NCI-H2171 (cell line): ENCODE measurements at places on chromosomes 12 and 14.

- DNase-seq = peak; percentile 53
These were observed 80.4 kb upstream of the GPR68 start for GRCh38 chr14:91324606-91325575.

DNA sequence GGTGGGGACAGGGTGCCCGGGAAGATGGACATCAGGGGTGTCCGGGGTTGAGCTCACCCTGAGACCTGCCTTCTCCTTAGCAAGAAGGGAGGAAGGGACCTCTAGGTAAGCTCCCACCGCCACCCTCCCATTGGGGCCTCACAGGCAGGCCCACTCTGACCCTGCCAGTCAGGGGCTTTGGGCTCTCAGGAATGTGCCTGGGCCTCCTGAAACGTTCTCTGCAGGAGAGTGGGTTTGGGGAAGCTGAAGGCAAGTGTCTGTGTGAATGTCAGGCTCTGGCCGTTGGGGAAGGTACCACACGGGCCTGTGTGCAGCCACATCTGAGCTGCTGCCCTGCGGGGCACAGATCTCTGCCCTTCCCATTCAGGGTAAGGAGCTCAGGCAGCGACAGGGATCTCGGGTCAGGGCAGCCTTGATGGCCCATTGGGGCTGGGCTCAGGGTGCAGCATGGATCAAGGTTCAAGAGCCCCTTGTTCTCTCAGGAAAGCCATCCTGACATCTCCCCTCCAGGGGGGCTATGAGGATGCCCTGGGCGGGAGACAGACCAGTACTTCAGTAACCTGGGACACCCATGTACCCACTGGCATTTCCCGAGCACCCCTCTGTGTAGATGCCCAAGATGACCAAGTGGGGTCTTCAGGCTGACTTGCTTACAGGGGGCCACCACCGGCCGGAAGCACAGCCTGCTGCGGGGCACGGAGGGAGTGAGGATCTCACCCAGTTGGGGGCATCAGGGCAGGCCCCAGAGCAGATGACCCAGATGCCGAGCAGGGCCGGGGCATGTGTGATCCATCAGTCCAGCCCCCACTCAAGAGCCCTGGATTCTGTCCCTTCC, 29.7 kb downstream of the FAM222A start:
- DNase-seq = no peak

DNA sequence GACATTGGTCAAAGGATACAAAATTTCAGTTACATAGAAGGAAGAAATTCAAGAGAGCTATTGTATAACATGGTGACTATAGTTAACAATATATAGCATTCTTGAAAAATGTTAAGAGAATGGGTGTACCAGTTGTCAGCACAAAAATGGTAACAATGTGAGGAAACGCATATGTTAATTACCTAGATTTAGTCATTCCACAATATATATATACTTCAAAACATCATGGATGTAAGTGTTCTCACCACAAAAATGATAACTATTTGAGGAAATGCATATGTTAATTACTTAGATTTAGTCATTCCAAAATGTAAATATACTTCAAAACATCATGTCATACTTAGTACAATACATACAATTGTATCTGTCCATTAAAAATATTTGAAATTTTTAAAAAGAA, 540.4 kb upstream of the MGAT4C start:
- DNase-seq = no peak

DNA sequence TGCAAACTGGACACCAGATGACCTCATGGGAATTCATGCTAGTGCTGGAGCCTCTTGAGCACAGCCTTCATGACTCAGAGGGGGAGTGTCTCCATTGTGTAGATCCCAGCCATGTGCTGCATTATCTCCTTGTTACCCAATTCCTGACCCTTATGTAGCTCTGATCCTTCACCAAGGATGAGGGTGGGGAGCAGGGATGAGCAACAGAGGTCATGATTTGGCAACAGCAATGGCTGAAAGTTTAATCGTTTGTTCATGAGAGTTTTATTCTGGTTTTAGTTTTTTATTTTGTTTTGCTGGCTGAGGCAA, 9.5 kb upstream of the BDKRB1 start:
- peak; percentile 83 for DNase-seq

DNA sequence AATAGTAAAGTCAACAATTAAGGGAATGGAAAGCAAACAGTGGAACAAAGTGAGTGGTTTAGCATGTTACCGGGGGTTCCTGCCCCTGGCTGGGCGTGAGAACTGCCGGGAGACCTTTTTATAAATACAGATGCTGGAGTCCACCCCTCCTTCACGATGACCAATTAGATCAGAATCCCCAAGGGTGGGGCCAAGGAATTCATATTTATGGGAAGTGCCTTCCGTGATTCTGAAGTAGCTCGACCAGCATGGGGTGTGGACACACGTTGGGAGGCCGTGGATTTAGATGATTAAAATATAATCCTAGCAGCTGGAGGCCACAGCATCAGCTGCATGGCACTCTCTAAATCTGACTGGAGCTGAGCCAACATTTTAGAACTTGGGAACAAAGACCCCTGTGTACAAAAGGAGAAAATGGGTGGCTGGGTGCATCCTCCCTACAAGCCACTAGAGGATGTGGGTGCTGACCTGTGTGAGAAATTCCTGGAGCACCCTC, 87.9 kb downstream of the SRRM4 start:
- no peak for DNase-seq

DNA sequence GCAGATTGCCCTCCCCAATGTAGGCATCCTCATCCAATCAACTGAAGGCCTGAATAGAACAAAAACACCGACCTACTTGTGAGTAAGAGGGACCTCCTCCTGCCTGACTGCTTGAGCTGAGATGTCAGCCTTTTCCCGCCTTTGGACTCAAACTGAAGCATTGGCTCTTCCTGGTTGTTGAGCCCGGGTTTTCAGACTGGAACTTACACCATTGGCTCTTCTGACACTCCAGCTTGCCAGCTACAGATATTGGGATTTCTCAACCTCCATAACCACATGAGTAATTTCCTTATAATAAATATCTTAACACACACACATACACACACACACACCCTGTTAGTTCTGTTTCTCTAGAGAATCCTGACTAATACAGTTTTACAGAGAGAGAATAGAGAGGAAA, 173.4 kb upstream of the NTF3 start:
- no peak for DNase-seq

- no peak for DNase-seq
These were observed 26.4 kb downstream of the FAM222A start for GRCh38 chr12:109739747-109740693.

DNA sequence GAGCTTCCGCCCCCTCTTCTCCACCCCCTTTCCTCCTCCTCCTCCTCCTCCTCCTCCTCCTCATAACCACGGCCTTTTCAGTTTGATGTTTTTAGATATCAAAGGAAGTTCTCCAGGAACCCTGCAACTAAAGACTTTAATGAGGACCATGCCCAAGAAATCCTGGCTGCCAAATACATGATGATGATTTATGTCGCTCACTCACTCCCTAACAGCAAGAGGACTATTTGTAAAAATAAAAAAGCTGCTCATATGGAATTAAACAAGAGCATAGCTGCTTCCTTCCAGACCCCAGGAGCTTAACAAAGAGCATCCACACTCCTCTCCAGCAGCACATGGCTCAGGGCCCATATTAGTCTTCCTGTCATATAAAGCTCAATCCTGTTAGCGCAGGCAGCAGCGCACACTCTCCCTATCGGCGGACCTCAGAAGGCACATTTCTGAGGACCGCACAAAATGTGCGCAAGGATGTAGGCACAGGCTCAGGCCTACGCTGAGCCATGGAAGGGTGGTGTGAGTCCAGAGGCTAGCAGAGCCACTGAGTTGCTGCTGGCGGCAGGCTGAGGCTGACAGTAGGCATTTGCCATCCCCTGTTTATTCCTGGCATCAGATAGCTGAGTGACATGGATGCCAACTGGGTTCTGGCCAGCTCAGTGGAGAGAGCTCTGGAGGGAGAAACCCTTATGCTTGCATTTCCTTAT, 232.8 kb downstream of the MSRB3 start:
- no peak for DNase-seq

DNA sequence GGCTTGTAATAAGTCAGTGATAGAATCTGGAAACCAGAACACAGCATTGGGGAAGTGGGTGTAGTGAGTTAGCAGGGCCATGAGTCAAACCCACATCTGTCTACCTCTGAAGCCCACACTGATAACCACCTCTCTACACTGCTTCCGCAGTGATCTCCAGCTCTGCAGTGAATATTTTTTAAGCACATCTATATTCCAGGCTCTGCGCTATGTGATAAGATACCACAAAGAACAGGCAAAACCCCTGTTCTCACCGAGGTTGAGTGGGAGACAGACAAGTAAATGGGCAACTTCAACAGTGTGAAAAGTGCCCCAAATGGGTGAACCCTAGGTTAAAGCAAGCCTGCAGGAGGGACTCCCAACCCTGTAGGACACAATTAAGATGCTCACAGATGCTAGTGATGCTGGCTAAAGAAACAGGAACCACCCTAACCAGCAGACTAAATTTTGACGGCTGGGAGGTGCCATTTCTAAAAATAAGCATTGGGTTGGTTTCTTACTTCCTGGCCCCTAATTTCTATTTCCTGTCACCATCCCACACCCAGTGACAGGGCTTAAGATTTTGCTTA, 375.0 kb downstream of the DPF3 start:
- no peak for DNase-seq

DNA sequence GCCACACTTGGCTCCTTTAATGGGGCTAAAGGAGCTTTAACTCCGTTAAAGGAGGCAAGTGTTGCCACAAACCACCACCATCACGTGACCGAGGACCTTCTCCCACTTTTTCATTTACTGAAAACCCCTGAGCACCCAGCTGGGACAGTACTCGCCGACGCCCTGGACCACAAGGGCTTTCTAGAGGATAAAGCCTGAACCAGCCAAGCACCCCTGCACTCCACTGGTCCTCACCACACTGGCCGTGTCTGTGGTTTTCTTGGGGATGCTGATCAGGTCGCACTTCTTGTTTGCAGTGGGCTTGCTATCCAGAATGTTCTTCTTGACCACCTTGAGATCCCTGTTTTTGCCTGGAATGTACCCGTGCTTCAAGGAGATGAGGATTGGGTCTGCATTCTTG, 14.7 kb upstream of the SELPLG start:
- DNase-seq = no peak

GRCh38 chr12:1488908-1489381, 105.4 kb downstream of the FBXL14 start:
- no peak for DNase-seq

GRCh38 chr14:25055992-25056687, 6.2 kb upstream of the STXBP6 start:
- no peak for DNase-seq

DNA sequence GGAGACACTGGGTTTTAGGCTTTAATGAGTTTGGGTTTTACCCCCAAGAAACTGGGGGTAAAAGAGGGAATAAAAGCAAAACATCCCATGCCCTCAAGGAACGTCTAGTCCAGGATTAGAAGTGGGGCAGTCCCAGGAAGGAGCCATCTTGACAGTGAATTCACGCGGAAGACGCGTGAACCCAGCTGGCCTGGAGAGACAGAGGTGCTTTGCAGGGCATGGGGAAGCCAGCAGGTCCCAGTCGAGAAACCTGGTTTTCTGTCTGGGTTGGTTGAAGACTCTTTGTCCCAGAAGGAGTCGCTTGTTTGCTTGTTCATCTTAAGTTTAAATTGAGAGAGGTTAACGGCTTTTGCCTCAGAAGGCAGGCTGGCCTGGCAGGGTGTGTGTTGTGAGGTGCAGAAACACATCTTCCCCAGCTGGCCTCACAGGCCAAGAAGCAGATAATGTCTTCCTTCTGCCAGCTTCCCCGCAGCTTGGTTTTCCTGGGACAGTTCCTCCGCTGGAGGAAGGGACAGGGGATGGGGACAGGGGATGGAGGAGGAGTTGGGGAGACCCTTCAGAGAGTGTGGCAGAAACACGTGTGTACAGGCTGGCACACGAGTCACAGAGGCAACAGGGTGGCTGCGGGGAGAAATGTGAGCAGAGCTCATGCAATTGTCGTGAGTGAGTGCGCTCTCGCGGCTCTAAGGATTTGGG, 18.5 kb upstream of the CD9 start:
- DNase-seq = peak; percentile 29

DNA sequence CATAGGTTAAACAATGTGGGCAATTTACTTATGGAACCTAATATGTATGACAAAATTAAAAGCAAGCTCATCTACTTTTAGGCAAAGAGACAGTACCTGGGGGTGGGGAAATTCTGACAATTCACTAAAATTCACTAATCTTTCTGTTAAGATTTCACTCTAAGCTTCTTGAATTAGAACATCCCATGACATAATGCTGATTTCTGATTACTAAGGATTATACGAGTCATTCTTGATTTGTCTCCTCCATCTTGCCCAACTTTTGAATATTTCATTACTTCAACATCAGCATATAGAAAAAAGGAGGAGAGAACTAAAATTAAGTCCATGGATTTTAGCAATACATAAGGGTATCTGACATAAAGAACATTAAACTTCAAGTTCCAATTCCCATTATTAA, 2.4 kb downstream of the CEP83 start:
- no peak for DNase-seq

GRCh38 chr12:77010691-77011548, 54.4 kb downstream of the E2F7 start:
- peak; percentile 24 for DNase-seq

DNA sequence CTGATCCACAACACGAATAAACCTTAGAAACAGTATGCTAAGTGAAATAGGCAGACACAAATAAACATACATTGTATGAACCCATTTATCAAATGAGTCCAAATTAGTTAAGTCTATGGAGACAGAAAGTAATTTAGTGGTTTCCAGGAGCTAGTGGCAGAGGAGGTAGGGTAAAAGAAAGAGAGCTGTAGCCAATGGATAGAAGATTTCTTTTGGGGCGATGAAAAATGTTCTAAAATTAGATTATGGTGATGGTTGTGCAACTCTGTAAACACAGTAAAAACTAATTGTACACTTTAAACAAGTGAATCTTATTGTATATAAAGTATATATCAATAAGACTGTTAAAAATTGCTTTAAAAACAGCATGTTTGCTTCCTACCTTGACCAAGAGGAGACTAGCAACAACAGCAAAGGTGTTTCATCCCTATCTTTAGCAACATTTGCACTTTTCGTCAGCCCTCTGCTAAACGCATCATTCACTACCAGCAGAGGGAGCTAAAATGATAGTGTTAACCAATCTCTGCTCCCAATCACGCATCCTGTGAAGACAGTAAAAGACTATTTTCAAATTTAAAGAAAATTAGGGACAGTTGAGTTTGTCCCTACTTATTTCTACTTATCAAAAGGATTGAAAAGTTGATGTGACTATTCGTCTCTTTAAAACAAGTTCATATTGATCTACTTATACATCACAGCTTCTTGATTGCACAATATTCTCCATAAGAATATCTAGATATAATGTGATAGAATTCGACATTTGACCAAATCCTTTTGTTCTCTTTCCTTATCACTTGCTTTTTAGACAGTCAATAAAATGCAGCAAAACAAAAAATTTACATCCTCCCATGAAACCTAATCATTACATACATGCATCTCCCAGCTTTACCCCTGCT, 24.0 kb upstream of the LGR5 start:
- DNase-seq = peak; percentile 64

GRCh38 chr12:19227880-19228210, 98.3 kb downstream of the PLEKHA5 start:
- no peak for DNase-seq

GRCh38 chr14:49549446-49549845, 36.7 kb downstream of the RPS29 start:
- DNase-seq = no peak

- peak; percentile 34 for DNase-seq
These were observed at the start of gene PLEK2 for GRCh38 chr14:67411820-67412421. PLEK2 (minus strand) TSS chr14:67412165; CDS start chr14:67412059, 106 bp downstream.

GRCh38 chr14:74457565-74457895, 31.5 kb upstream of the SYNDIG1L start:
- peak; percentile 47 for DNase-seq

GRCh38 chr12:116408489-116409250, 131.2 kb upstream of the MED13L start:
- DNase-seq = no peak
